ENCODE measurements at places on chromosomes 1 and 21. TPM values are rescaled to one million over a fixed set of nuclear protein-coding genes. Genes with fewer than 3 reads are reported as not detected.
A peak's percentile ranks its signal among the peaks of the same experiment; 100 is the strongest.

The SLC2A5 gene
- not detected for total RNA-seq

The CD164L2 gene
- total RNA-seq = 0.69 TPM

The CHIA gene
- not detected for total RNA-seq

The KAZN gene
- total RNA-seq = 7.7 TPM

The CFAP74 gene
- total RNA-seq = not detected

The PTPN22 gene
- 0.85 TPM for total RNA-seq

The PPP1R15B gene
- 53.9 TPM for total RNA-seq

GRCh38 chr1:82517586-82517985, 716.9 kb downstream of the ADGRL2 start:
- H3K27ac ChIP-seq = no peak overlapping the region
- no peaks in the 10 kb centered on the region for H3K4me1 ChIP-seq
- peak; percentile 50 for DNase-seq

- no peak for DNase-seq
- H3K27ac ChIP-seq = no peak overlapping the region
- no peaks in the 10 kb centered on the region for H3K27me3 ChIP-seq
- no peaks in the 10 kb centered on the region for H3K4me1 ChIP-seq
These were observed 78.5 kb upstream of the DPYD start for GRCh38 chr1:97999320-97999719.

DNA sequence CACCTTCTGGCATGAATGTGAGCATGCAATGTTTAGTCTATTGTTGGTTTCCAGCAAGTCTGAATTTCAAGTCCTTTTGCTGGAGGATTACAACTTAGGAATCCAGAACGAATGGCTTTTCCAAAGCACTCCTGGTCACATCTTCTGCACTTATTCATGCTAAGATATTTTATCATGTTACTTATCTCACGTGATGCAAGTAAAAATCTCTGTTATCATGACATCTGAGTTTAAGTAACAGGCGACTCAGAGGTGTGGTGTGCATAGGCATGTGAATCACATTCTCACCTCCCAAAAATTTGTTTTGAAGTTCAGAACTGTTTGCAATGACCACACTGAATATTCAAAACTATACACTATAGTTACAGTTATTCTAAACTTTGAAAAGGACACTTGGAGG, 204.8 kb upstream of the FGGY start:
- H3K4me1 ChIP-seq = no peaks in the 10 kb centered on the region
- H3K27me3 ChIP-seq = no peaks in the 10 kb centered on the region
- no peaks in the 10 kb centered on the region for H3K36me3 ChIP-seq
- no peak for DNase-seq
- H3K27ac ChIP-seq = no peak overlapping the region

DNA sequence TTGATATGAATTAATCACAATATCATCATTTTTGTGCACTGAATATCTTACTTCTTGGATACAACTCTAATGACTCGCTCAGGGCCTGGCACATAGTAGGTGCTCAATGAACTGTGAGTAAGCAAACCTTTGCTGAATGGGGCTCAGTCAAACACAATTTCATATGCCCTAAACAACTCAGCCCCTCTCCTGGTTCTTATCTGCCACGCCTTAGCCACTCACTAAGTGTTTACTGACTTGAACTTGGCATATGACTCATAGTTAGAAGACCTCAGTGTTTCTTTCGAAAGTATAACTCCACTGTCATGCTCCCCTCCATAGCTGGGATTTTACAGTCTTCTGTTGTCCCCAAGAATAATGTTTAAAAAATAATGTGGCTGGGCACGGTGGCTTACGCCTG, 4.8 kb upstream of the IFNLR1 start:
- H3K27me3 ChIP-seq = no peaks in the 10 kb centered on the region
- no peaks in the 10 kb centered on the region for H3K4me1 ChIP-seq
- DNase-seq = no peak
- no peak overlapping the region for H3K4me3 ChIP-seq
- no peaks in the 10 kb centered on the region for H3K36me3 ChIP-seq

DNA sequence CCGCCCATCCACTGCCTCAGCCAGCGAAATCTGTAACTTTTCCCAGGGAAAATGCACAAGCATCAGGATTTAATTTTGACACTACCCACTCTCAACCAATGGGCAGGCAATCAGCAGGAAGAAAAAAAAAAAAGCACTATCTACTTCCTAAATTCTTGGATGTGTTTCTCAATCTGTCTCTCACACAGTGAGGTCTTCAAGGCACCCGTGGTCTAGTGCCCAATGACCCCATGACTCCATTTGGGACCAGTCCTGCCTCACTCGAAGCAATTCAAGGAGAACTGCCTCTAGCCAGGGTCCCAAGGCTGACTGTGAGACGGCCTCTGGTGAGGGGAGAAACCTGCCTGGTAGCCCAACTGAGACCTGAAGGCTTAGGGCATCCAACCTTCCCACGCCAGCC, 35.9 kb downstream of the CSF1 start:
- no peaks in the 10 kb centered on the region for H3K36me3 ChIP-seq
- no peak overlapping the region for H3K4me3 ChIP-seq
- H3K27ac ChIP-seq = no peak overlapping the region
- DNase-seq = no peak

DNA sequence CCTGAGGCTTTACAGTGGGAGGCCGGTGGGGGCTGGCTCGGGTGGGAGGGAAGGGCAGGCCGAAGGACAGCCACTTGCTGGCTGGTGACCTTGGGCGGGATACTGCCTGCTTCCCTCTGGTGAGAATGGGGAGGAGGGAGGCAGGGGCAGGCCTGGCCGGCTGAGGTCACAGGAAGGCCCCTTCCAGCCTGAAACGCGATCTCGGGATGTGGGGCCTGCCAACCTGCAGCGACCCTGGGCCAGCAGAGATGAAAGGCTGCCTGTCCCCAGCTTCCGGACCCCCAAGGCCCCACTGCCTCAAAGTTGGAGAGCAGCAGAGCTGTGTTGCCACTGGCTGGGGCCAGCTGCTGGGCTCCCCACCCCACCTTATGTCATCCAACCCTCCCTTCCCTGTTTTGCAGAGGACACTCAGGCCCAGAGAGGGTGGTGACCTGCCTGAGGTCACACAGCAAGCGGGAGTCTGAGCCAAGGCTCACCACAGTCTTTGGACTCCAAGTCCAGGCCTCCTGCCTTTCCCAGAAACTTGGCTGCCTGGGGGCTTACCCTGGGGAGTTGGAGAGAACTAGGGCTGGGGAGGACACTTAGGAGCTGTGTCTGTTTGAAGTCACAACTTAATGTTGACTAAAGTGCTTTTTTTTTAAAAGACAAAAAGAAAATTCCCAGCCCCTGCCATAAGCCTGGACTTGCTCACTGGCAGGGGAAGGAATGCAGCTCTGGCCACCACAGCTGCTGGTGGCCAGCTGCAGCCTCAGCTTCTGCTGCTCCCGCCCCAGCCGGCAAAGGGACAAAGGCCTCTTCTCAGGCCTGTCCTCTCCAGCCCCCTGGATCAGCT, 14.8 kb upstream of the WASF2 start:
- H3K36me3 ChIP-seq = no peaks in the 10 kb centered on the region
- H3K4me1 ChIP-seq = peaks cover 9% of the 10 kb centered on the region
- peak overlapping the region; percentile 86 for H3K27ac ChIP-seq

DNA sequence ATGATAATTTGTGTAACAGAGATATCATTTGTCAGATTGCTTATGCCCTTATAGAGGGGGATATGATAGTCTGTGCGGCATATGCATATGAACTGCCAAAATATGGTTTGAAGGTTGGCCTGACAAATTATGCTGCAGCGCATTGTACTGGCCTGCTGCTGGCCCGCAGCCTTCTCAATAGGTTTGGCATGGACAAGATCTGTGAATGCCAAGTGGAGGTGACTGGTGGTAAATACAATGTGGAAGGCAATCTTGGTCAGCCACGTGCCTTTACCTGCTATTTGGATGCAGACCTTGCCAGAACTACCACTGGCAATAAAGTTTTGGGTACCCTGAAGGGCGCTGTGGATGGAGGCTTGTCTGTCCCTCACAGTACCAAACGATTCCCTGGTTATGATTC, 82.4 kb downstream of the ZMYM4 start:
- H3K4me1 ChIP-seq = no peaks in the 10 kb centered on the region
- no peak overlapping the region for H3K4me3 ChIP-seq
- no peaks in the 10 kb centered on the region for H3K36me3 ChIP-seq

- H3K4me1 ChIP-seq = no peaks in the 10 kb centered on the region
- H3K27me3 ChIP-seq = no peaks in the 10 kb centered on the region
- no peak overlapping the region for H3K27ac ChIP-seq
- no peak overlapping the region for H3K4me3 ChIP-seq
- DNase-seq = no peak
These were observed 89.4 kb upstream of the GPR52 start for GRCh38 chr1:174358344-174358743.

GRCh38 chr1:160710517-160711252, 937 bp downstream of the CD48 start:
- H3K27ac ChIP-seq = no peak overlapping the region
- no peaks in the 10 kb centered on the region for H3K4me1 ChIP-seq
- no peak for DNase-seq
- H3K27me3 ChIP-seq = no peaks in the 10 kb centered on the region

DNA sequence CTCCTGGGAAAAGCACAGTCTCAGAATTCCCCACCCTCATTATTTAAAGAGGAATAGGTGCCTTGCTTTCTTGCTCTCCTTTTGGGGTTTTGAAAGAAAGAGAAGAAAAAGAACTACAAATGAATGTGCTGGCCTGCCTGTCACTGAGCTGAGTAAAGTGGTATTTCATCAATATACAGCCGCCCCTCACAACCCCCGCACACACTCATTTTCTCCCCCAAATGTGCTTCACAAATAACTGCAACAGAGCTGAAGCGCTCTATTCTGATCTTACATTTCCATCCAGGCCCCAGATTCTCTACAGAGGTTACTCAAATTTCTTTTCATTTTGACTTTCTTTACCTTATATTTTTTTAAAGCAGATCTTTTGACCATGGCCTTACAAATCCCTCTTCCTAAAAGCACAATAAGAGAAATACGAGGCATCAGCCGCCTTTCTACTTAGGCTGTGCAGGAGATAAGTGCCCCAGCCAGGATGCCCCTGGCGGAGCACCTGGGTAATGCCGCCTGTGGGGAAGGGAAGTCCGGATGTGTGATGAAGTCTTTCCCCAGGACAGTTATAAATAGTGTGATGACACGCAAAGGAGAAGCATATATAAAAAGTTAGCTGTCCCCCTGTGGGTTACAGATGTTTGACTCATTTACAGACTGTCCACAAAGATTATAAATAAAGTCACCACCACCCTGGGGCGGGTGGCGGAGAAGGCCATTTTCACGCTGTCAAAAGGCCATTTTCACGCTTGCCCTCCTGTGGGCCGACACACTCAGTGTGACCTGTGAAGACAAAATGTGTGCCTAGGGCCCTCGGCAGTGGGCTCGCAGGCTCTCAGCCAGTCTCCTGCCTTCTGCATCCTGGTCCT, 6.5 kb downstream of the KCNN3 start:
- peaks cover 10% of the 10 kb centered on the region for H3K4me1 ChIP-seq
- no peaks in the 10 kb centered on the region for H3K36me3 ChIP-seq
- H3K4me3 ChIP-seq = no peak overlapping the region

Measured in uterus (tissue), 4 donors.